ENCODE measurements at places on chromosomes 4 and X.

DNA sequence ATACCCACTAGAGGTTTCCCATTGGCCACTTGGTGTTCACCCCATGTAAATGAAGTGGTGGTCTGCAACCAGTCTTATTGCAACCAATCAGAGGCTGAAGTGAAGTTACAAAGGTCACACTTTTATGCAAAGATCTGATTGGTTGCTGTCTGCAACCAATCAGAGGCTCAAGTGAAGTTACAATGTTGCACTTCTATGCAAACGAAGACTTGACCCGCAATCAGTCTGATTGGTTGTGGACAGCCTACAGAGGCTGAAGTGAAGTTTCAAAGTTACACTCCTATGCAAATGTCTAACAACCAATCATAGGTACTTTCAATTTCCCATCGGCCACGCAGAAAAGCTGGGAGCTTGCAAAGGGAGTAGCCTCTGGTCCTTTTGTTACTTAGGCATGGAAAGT, 22.3 kb upstream of the XPNPEP2 start:
- no peak for DNase-seq

GRCh38 chr4:84481077-84481859, 17.8 kb downstream of the NKX6-1 start:
- no peak for DNase-seq

- DNase-seq: no peak
Measured at GRCh38 chr4:156898373-156899117, 73.1 kb downstream of the PDGFC start.

GRCh38 chrX:100695302-100695701, 36.6 kb downstream of the SYTL4 start:
- DNase-seq: no peak

GRCh38 chr4:184262901-184263300, 45.2 kb upstream of the ENPP6 start:
- no peak for DNase-seq

- DNase-seq: no peak
Measured at GRCh38 chrX:15566244-15566643, 34.5 kb downstream of the ACE2 start.

Data from CD8-positive, alpha-beta T cell (primary cell).